ENCODE measurements at places on chromosomes 4 and X.

DNA sequence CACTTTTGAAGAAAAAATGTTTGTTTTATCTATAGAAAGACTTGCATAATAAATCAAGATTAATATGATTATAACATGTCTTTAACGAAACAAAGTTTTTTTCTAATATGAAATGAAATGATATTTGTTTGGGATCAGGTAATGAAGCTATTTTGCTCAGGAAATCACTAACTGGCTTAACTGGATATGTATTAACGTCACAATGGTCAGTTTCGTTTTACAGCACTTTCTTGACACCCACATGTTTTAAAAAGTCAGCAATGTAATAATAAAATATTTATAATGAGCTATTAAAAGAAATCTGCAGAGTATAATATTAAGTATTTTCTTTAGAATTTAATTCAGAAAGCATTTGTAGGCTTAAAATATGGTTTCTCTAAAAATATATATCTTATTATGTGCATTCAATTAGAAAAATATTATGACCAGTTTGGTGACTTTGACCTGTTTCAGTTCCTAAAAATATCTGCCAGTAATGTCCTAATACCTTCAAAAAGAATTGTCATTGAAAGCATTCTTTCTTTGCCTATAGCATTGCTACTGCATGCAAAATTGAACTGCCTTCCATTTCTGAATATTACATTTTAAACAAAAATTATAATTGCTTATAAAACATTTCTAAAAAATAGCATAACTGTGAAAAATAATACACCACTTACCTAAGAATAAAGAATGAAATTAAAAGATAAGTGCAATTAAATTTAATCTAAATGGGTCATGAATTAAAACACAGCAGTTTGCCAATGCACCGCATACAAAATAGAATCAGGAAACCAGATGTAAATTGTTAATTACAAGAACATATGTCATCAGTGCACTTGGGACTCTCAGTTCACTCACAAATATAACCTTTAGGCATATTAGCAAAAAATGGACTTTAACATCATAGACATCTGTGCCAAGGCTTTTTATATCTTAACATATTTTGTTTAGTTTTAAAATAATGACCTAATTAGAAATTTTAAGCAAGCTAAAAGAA lies 31.6 kb downstream of the TIGD2 start:
- DNase-seq, result no peak

- DNase-seq, result no peak
Measured at GRCh38 chrX:13271511-13271910, 48.3 kb downstream of the ATXN3L start.

DNA sequence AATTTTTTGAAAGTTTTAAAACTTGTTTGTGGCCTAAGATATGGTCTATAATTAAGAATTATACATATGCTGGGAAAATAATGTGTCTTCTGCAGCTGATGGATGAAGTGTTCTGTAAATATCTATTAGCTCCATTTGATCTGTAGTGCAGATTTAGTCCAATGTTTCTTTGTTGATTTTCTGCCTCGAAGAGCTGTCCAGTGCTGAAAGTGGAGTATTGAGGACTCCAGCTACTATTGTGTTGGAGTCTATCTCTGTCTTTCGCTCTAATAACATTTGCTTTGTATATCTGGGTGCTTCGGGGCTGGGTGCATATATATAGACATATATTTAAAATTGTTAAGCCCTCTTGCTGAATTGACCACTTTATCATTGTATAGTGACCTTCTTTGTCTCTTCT lies 2127.3 kb downstream of the PCDH7 start:
- peak; percentile 15 for DNase-seq

- DNase-seq, result peak; percentile 6
Measured at GRCh38 chr4:154506253-154506652, 14.7 kb upstream of the DCHS2 start.

DNA sequence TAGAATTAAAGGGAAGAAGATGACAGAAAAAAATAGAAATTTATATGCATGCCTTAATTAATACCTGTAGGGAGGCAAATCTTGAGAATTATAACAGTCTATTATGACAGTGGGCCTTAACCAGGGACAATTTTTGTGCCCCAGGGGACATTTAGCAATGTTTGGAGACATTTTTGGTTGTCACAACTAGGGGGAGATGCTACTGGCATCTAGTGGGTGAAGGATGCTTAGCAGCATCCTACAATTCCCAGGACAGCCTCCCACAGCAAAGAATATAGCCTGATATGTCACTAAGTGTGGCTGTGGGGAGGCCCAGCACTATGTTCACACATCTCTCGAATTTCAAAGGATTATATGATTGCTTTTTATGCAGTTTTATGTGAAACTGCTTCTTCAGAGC lies 10.5 kb downstream of the GPR82 start:
- no peak for DNase-seq

GRCh38 chr4:88938138-88938537 lies 118.8 kb downstream of the FAM13A start:
- DNase-seq, result no peak

DNA sequence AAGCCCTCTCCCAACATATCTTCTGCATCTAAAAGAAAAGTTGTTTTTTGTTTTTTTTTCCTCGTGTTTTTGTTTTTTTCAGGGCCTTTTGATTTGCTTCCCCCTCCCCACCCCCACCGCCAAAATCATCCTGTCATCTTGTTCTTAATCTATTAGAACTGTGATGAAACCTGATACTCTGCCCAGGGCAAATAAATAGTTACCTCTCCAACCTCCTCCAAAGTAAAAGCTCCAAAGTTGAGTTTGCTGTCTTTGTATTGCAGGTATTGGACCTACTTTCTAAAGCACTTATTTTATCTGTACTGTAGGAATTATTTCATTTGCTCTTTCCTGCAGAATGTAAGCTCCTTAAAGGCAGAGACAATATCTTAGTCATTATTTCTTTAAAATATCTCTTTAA lies 172.9 kb downstream of the SOWAHB start:
- no peak for DNase-seq

GRCh38 chrX:145813081-145813480 lies 4.5 kb upstream of the SLITRK2 start:
- DNase-seq, result no peak

DNA sequence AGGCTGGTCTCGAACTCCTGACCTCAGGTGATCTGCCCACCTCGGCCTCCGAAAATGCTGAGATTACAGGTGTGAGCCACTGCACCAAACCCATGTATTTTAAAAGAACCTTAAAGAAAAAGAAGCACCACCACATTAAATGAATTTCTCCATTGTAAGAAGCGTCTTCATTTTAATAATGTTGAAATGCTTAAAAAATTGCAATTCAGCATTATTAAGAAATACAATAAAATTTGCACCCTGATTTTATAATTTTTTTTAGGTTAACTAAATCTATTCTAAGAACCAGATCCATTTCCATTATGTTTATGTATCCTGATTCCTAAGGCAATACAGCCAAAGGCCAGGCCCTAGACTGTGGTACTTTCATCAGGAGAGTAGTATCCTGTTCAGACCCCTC lies 167.2 kb downstream of the BTC start:
- DNase-seq, result no peak

All from nephron progenitor cell (in vitro differentiated cells).